ENCODE measurements at places on chromosomes 7 and 10. TPM values are rescaled to one million over a fixed set of nuclear protein-coding genes. Genes with fewer than 3 reads are reported as not detected.

The ANKRD61 gene
- not detected for total RNA-seq

The ZNF804B gene
- 0.41 TPM for total RNA-seq

DNA sequence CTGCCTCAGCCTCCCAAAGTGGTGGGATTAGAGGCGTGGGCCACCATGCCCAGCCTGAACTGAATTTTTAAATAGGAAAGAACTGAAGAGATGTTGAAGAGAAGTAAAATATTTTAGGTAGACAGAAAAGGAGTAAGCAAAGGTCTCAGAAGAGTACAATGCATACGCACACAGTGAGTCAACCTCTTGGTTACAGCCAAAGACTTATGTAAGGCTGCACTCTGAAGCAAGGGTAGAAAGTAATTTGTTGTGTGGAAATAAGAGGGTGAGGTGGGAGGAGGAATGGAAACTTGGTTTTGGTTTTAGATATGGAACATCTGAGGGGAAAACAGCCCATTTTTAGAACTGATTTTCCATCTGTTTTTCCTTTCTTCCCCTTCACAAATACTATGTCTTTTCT lies 17.6 kb downstream of the KRIT1 start:
- no peak overlapping the region for H3K4me3 ChIP-seq
- H3K36me3 ChIP-seq: peaks cover 90% of the 10 kb centered on the region

DNA sequence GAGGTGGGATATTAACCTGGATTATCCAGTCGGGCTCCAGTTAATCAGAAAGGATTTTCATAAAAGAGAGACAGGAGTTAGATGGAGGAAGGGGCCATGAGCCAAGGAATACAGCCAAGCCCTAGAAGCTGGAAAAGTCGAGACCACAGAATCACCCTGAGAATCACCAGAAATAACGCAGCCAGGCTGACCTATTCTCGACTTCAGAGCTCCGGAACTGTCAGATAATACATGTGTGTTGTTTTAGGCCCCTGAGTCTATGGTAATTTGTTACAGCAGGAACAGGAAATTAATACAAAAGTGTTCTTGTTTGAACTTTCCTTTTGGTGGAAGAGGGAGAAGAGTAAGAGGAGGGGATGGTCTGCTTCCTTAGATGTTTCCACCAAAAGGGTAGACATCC lies 208.1 kb downstream of the JCAD start:
- no peak overlapping the region for H3K4me3 ChIP-seq
- no peak for DNase-seq
- no peaks in the 10 kb centered on the region for H3K27me3 ChIP-seq
- H3K27ac ChIP-seq: no peak overlapping the region
- H3K36me3 ChIP-seq: no peaks in the 10 kb centered on the region

DNA sequence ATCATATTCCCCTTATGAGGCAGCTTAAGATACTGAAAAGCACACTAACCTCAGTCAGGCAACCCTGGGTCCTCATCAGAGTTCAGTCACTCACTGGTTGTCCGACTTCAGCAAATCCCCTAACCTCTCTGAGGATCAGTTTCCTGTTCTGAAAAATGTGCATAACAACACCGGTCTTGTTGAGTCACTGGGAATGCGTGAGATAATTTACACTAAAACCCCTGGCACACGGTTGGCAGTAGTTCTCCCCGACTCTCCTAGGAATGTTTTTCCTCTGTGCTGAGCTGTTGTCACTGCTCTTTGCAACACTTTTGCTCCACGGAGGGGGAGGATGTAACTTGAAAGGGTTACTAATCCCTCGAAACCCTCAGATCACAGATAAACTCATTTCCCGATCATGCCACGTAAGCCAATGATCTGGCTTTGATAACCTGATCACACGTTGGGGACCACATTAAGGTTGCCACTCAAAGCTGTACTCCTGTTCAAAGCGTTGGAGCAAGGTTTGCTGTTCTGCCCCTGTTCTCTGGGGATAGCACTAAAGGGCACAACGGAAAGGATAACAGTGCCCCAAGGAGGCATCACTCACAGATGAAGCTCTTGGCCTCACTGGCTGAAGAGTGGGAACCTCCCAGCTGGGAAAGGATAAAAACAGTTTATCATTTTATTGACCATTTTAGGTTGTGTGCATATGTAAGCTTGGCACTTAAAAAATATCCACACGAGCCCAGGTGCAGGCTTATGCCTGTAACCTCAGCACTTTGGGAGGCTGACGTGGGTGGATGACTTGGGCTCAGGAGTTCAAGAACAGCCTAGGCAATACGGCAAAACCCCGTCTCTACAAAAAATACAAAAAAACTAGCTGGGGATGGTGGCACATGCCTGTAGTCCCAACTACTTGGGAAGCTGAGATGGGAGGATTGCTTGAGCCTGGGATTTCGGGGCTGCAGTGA lies 5.0 kb upstream of the RBM17 start:
- no peaks in the 10 kb centered on the region for H3K36me3 ChIP-seq
- no peak overlapping the region for H3K27ac ChIP-seq
- peaks cover 19% of the 10 kb centered on the region for H3K4me1 ChIP-seq
- DNase-seq: no peak

DNA sequence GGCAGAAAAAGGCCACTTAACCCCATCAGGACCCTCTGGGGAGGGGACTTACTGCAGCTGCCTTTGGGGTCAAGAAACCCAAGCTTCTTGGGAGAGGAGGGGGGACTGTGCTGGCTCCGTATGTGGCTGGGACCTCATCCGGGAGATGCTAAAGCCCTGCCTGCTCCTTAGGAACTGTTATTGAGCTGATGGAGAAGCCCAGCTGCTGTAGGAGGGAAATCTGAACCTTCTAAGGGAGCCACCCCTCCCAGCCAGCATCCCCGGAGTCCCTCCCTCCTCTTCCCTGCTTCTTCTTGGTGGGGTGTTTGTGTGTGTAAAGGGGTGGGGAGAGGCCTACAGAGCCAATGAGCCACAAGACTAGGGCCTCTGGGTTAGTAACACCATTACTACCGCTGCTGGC lies 8.2 kb downstream of the KCNIP2 start:
- H3K27ac ChIP-seq: no peak overlapping the region
- DNase-seq: no peak
- no peak overlapping the region for H3K4me3 ChIP-seq
- H3K36me3 ChIP-seq: no peaks in the 10 kb centered on the region
- no peaks in the 10 kb centered on the region for H3K4me1 ChIP-seq

The LYZL2 gene
- not detected for total RNA-seq

The DGKI gene
- total RNA-seq: 1.4 TPM

Data from sigmoid colon (tissue), 7 donors.